ENCODE measurements at places on chromosomes 16 and 17.

DNA sequence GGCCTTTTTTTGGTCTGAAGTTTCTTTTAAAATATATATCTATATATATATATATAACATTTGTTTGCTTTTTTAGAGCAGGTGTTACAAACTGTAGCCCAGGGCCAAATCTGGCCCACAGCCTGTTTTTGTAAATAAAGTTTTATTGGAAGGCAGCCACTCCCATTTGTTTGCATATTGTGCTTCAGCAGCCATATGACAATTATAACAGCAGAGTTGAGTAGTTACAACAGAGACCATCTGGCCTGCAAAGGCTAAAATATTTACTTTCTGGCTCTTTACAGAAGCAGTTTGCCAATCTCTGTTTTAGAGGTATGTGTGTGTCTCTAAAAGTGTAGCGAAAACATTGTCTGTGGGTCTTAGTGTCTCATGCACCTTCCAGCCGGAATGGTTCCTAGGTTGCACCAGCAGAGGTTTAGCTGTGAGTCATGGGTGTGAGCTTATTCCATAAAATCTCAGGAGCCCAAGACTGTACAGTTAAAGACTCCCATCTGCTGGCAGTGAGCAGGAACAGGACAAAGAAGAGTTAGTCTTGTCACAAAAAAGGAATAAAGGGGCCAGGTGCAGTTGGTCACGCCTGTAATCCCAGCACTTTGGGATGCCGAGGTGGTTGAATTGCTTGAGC, 23.8 kb downstream of the LCMT1 start:
- no peak for DNase-seq

- no peak for DNase-seq
Measured at GRCh38 chr17:48992444-48992843, 4.7 kb upstream of the IGF2BP1 start.

DNA sequence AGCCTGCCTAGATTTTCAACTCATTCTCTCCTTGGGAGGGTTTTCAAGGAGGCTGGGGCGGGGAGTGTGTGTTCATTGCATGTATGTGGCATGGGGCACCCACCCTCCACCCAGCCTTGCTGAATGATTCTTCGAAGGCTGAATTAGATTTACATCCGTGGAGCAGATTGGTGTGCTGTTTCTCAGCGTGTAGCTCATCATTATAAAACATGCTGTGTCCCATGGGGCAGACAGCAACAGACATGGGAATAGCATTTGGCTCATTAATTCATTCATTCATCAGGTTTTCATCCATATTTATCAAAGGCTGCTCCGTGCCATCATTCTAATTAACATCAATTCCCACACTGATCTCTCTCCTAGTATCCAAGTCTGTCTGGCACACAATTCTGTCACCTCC, 10.6 kb upstream of the CD300A start:
- DNase-seq: no peak

- no peak for DNase-seq
Measured at GRCh38 chr17:68314916-68315535, 23.7 kb downstream of the ARSG start.

DNA sequence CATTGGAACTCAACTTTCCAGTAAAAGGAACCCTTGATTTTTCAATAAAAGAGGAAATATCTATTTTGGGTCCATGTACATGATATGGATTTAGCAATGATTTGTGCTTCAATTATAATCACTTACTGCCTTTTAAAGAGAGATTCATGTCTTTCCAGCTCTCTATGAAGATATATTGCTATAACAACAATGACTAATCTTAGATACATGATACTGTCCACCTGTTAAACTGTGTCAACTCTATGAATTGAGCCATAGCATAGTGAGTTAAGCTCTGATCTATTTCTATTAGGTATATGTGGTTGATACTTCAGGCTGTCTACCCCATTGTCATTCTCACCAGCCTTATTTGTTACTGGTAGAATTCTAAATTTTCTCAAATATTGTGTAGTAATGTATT, 15.0 kb upstream of the MPHOSPH6 start:
- no peak for DNase-seq
